GM03348 (cell line): ENCODE measurements at places on chromosomes 3 and 15.

DNA sequence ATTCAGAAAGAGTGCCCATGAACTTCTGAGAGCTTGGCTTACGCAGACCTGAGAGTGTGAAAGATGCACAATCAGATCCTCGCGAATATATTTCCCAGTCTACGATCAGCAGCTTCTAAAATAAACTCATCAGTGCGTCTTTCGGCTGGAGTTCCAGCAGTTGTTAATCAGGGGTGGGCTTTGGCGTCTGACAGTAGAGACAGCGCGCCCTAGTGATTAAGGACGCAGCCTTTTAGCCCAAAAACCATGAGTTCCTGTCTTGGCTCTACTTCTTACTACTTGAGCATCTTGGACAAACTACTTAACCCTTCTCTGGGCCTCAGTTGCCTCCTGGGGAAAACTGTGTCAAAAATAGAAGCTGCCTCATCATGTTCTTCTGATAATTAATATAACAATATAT lies 15.8 kb upstream of the ARRDC4 start:
- no peak for DNase-seq

- peak; percentile 65 for DNase-seq
Measured at GRCh38 chr3:29486096-29486495, 205.2 kb downstream of the RBMS3 start.

DNA sequence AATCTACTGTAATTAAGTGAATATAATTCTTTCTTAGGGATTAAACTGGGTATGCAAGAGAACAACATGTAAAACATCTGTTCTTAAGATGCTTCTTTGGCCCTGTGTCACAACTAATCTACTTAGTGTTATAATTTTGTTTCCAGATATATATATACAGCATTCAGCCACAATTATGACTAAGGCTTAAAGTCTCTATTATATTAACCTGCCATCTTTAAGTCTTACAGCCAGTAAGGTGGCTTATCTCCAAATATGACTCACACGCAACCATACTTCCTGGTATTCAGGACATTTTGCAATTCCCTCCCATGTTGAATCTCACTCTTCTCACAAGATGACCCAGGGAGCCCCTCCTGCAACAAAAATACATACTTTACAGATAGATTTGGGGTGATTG lies 6.6 kb upstream of the KBTBD8 start:
- peak; percentile 4 for DNase-seq

DNA sequence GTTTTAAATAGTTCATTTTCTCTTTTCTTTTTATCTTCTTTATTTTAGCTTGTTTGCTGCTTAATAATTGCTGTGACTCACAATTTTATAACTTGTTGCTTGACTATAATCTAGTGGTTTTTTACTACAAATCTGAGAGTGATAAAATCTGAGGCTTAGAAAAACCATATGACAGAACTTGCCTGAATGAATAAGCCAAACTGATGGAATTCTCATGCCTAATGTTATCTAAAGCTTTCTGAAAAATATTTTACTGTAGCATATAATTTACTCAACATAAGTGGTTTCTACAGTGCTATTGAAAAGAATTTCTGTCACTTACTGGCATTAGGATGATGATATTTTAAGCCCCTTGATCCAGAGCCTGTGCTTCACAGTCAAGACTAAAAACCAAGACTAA lies 175.1 kb downstream of the VGLL3 start:
- peak; percentile 2 for DNase-seq

DNA sequence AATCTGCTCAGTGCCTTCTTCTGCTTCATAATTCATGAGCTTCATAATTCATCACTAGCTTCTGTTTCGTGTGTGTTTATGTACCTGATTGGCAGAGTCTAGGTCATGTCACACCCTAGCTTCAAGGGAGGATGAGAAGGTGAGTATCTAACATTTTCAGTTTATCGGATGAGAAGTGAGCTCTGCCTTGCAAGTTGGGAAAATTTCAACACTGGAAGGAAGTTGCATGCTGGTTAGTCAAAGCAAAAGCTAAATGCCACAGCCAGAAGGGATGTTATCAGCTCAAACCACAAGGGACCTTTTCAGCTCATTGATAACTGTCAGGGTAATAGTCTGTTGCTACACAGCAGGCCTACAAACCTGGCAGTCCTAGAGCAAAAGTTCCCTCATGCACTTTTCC lies 7.3 kb upstream of the TNFSF10 start:
- DNase-seq: no peak

GRCh38 chr3:47605652-47606051 lies 27.0 kb upstream of the CSPG5 start:
- DNase-seq: no peak

- no peak for DNase-seq
Measured at GRCh38 chr3:59483191-59483590, 433.4 kb upstream of the CFAP20DC start.

DNA sequence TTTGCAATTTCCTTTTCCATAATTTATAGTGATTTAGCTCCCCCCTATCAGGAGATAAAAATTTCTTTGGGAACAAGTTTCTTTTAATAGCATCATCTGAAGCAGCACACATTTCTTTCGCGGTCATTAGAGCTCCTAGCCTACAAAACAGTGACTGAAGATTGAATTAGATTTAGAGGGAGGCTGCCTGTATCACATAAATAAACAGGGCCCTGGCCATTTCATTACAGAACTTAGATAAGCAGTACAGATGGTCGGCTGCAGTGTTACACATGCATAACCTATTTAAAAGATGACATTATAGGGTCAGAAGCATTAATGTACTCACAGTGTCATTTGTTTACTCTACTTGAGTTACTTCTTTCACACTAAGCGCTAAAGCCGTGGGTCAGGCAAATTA lies 81.4 kb upstream of the SLC25A26 start:
- DNase-seq: no peak

DNA sequence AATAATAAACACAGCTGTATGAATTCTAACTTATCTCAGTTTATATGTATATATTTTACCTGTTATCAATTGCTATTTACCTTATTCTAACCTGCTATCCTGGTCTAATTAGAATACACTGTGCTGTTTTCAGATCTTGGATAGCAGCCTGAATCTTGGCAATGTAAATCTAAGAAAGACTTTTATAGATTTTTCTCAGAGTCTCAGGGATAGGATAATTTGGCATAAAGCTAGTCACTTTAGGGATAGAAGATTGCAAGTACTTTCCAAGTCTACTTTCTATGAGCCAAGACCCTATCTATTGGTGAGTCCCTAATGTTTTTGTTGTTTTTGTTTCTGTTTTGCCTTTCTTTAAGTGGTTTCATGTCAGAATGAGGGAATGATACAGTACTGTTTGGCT lies 695.7 kb downstream of the NAALADL2 start:
- DNase-seq: no peak
